ENCODE measurements at places on chromosomes 5 and 9.

GRCh38 chr9:82997476-82998140 is 65.3 kb downstream of the RASEF start:
- DNase-seq: no peak

GRCh38 chr5:97112230-97112629 is 30.2 kb downstream of the LIX1 start:
- no peak for DNase-seq

DNA sequence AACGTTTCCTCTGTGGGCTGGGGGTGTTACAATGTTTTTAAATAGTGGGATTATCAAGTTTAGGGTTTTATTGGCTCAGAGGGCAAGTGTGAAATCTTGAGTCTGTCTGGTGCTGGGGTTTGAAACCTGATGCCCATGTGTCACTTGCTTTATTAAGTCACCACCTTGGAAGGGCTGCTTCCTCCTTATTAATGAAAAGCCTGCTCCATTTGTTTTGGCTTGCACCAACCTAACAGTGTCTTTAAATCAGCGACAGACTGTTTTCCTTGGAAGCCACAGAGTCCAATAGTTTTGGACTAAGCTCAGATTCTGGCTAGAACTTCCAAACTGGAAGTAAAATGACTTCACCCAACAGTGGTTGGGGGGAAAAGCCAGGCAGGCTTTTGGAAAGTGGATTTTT is 10.7 kb upstream of the PALM2AKAP2 start:
- DNase-seq: no peak

DNA sequence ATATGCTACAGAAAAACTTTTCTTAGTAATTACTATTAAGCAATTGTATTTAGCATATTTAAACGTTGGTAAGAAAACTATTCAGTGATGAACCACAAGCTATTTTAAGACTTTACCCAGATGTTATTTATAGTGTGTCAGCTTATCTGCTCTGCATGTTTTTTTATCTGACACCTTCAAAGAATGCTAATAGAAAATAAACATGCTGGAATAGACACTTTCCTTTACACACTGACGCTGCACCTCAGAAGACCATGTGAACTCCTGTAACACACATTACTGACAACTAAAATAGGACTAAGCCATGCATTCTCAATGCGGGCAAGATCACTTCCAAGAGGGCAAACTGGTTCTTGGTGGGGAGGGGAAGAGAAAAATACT is 38.3 kb downstream of the FNIP1 start:
- no peak for DNase-seq

GRCh38 chr5:132215329-132215728 is 12.3 kb downstream of the P4HA2 start:
- DNase-seq: no peak

DNA sequence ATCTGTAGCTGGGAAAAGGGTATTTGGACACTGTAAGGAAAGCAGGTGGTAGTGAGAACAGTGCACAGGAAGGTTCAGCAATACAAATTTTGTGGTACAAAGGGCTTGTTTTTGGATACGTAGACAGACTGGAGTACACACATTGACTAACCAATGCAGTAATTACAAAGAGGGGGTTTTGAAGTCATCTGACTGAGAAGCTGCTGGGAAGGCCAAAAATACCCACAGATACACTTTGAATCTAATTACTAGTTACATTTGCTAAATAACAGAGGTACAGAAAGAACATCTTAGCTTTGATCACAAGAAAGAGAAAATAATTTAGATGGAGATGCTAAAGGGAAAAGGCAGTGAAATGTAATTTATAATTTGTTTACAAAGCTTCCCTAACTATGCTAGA is 45.9 kb downstream of the PKD2L2 start:
- no peak for DNase-seq

GRCh38 chr5:42691413-42691937 is 65.1 kb upstream of the CCDC152 start:
- no peak for DNase-seq

DNA sequence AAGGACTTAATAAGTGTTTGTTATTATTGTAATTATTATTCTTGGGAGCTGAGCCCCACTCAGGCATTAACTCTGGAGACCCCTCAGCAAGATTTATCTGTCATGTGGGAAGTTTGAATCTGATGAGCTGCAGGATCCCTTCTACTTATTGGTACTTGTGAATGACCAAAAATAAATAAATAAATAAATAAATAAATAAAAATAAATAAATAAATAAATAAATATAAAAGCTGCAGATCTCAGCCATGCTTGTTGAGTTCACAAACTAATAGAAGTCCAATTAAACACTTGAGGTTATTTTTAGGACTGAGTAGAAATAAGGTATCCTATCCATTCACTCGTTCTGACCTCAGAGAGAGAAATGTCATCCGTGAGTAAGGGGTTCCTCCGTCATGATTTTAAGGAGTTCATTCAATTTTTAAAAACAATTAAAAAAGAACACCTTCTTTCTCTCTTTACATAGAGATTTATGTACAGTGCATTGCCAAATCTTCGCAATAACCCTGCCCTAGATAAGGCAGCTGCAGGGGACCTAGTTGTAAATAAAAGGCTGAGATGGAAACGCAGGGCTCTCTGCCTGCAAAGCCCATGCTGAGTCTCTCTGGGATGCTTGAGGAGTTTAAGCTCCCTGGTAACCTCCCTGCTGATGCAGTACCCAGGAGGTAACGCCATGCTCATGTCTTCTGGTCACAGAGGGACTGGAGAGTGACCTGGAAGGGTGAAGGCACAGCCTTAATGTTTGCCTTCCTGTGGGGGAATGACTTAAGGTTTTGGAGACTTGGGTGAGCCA is 1.2 kb downstream of the EFCAB9 start:
- no peak for DNase-seq
